Heart right ventricle (tissue), 16 donors: ENCODE measurements at places on chromosomes 2 and 18. TPM values are rescaled to one million over a fixed set of nuclear protein-coding genes. Genes with fewer than 3 reads are reported as not detected.
A peak's percentile ranks its signal among the peaks of the same experiment; 100 is the strongest.

GRCh38 chr18:53191634-53192033, 851.6 kb downstream of the DCC start:
- no peak for DNase-seq

DNA sequence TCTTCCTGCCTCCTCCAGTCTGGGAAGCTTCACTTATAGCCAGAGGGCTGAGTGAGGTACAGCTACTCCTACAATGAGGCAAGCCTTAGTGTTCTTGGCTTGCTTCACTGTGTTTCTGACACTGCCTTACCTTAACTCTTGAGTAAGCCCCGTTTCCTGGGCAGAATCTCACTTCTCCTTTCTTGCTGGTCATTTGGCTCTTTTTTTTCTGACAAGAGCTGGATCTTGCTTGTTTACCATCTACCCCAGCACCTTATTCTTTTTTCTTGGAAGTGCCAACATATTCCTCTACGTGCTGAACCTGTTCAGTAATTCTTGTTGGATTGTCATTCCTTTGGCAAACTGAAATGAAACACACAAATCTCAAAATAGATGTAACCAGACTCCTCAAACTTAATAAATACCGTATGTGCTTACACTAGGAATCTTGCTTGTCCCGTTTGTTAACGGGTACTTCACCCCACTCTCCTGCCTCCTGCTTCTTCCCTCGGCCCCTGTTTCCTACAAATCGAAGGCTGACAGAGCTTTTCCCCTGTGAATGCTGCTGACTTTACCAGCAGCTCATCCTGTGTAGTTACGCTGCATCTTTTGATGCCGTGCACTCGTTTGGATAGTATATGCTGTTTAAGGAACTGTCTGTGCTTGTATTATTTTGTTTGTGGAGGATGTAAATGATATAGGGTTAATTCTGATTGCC, 132.2 kb downstream of the FMNL2 start:
- DNase-seq: no peak

- no peak for DNase-seq
Observed at GRCh38 chr2:120103723-120104467, 91.0 kb downstream of the EPB41L5 start.

- DNase-seq: no peak
Observed at GRCh38 chr2:199261239-199261638, 196.5 kb downstream of the SATB2 start.

GRCh38 chr2:98598781-98599428, 9.4 kb downstream of the COA5 start:
- no peak for DNase-seq

GRCh38 chr18:14925281-14925709, 177.3 kb downstream of the ANKRD30B start:
- DNase-seq: no peak

DNA sequence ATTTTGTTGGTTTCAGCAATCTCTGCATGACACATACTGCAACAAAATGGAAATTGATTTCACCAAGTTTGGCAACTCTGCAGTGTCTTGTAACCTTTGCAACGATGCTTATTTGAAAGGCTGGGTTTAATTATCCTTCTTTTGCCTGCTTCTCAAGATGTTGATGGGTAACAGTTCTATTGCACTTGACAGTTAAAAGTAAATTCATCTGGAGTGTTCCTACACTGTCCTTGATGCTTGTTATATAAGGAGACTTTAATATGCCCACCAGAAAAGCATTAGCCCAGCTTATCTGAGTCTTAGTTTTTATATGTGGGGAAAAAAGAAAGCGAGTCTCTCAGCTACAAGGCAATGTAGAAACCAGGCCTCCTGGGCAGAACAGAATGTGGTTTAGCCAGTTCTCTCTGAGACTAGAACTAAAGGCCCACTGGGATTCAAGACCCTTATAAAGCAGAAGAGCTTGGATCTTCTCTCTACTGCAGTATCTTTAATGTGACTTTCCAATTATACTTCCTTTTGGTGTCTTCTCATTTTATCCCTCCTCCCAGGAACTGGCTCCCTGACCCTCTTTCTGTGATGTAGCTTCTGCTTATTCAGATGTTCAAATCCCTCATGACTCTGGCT, 106.8 kb upstream of the LYPD6 start:
- no peak for DNase-seq

- DNase-seq: no peak
Observed at GRCh38 chr2:105307550-105307949, 22.0 kb downstream of the TGFBRAP1 start.

DNA sequence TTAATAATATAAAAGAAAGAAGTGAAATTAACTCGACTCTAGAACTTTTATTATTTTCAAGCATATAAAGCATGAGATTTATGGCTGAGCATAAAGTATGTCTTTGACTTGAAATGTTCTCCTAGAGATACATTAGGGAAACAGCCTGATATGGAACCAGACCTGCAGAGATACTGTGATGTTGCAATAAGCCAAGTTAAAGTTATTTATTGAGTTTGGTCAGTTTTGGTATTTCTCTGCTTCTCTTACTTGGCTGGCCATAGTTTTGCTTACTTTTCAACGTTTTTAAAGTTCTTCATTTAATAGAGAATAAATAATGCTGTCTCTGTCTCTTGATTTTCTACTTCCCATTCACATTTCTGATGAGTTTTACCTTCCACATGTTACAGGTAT, 76.0 kb downstream of the GFPT1 start:
- no peak for DNase-seq

GRCh38 chr2:72859831-72860262, 27.4 kb upstream of the SPR start:
- peak; percentile 55 for DNase-seq

GRCh38 chr18:48806551-48807261, 144.1 kb downstream of the SMAD7 start:
- no peak for DNase-seq

GRCh38 chr2:188845692-188846091, 128.5 kb upstream of the COL3A1 start:
- no peak for DNase-seq

- no peak for DNase-seq
Observed at GRCh38 chr2:3219536-3219935, 158.1 kb downstream of the EIPR1 start.

- DNase-seq: no peak
Observed at GRCh38 chr2:238079874-238080327, 19.1 kb downstream of the SCLY start.

DNA sequence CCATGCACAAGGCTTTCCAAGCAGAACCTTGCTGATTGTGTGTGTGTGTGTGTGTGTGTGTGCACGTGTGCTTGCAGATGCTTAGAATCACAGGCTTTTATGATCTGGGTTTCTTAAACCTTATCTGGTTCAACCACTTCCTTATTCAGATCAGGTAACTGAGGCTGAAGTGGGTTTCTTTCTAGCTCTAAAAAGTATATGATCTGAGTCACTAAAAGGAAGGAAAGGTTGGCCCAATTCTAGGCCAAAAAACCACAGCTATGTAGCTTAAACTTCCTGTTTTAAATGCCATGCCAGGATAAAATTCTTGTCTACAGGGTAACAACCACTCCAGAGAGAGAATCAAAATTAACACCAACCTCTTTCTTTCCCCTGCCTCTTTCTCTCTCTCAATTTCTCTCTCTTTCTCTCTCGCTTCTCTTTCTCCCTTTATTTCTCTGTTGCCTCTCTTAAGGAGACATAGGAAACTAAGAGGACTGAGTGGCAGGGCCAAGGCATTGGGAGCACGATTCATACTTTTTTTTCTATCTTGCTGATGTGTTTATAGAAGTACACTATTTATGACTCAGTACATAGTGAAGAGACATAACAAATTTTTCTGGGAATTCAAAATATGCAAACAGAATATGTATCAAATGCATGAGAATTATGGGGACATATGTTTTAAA, 140.3 kb downstream of the TRIB2 start:
- DNase-seq: no peak

DNA sequence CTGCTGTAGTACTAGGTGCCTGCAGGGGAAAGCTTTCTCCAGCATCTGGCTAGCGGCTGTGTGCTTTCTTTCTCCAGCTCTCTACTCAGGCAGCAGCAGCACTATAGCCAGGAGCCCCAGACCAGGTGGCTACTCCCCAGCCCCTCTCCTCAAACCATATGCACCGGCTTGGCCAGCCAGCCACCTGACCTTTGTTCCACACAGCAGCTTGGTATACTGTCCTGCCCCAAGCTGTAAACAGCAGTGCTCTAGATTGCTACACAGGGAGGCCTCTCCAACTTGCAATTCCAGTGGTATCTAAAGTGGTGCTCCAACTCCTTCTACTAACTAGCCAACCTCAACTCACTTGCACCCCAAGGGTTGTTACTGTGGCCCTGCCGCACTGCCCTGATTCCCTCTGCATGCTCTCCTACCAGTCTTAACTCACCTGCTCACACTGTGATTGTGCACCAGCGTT, 19.6 kb downstream of the LDAH start:
- no peak for DNase-seq

- no peak for DNase-seq
Observed at GRCh38 chr2:68196120-68196716, 38.5 kb downstream of the PNO1 start.

- DNase-seq: no peak
Observed at GRCh38 chr18:66160007-66160406, 409.2 kb downstream of the CDH7 start.

GRCh38 chr18:42039396-42039795, 84.4 kb downstream of the PIK3C3 start:
- DNase-seq: no peak

DNA sequence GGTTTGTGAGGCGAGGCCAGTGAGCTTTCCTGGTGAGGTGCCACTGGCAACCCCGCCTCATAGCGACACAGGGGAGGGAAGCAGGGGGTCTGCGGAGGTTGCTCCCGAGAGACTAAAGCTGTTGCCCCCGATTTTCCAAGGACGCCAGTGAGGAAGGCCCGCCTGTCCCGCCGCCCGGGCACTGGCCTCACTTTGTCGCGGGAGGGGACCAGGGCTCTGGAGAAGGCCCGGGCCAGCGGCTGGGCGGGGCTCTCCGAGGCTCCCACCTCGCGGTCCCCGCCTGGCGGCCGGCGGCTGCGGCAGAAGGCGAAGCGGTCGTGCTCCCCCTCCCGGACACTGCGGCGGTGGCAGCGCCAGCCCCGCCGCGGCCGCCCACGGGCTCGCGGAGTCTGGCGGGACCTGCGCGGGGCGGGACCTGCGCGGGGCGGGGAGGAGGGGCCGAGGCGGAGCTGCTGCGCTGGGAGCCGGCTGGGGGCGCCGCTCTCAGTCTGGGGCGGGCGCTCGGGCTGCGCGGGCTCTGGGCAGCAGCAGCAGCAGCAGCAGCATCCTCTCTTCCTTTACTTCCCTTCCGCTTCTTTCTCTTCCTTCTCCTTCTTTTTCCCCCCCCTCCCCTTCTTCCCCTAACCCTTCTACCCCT, at the start of gene MAP2:
Gene MAP2 (plus strand): TSS at position 486 of the 637 bp plus-strand sequence. CDS start 229,124 bp downstream, outside the sequence.
- DNase-seq: peak; percentile 89

DNA sequence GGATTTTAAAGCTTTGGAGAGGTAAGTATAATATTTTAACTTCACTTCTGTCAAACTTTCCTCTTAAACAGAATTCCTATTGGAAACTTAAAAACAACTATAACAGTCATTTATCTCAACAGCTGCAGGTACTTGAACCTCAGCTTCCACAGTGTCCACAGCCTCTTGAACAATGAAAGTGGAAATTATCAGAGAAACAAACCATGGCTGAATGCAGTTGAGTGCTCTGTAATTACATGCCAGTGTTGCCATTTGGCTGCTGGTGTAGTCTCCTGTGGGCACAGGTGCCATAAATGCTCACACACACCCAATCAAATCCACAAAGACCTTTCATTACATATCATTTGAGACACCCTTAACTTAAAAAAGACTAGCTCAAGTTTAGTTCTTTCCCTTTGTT, 125.1 kb downstream of the CPS1 start:
- DNase-seq: no peak

- no peak for DNase-seq
Observed at GRCh38 chr18:70808481-70809056, 519.7 kb downstream of the SOCS6 start.

DNA sequence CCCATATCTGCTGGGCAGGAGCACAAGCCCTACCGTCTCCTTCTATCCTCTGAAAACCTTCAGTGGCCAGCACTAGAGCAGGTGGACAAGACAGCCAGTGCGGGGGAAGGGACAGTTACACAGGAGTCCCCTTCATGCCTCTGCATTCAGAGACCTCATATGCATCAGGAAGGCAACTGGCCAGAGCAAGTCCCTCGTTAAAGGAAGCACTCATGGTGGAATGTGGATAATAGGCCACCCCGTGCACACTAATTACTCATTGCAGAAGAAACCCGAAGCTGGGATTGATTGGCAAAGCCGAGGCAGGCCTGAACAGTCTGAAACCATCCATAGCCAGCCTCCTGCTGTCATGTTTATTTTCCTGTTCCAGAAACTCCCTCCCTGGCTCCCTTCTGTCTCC, 11.2 kb downstream of the KIAA2012 start:
- no peak for DNase-seq

DNA sequence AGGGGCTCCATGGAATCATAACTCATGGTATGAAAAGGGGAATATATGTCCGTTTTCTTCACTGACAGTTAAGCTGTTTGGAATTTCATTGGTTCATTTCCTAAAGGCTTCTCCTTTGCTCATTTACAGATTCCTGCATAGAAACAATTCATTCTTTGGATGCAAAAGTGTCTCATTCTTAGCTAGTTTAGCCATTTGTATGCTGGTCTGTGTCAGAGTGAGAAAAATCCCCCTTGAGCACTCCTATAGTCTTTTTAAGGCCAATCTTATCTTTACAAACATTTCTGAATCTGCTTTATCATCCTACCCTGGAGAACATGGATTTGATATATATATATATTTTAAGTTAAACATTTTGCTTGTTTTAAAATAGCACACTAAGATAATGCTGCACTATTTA, 1260.9 kb upstream of the NRXN1 start:
- DNase-seq: no peak

DNA sequence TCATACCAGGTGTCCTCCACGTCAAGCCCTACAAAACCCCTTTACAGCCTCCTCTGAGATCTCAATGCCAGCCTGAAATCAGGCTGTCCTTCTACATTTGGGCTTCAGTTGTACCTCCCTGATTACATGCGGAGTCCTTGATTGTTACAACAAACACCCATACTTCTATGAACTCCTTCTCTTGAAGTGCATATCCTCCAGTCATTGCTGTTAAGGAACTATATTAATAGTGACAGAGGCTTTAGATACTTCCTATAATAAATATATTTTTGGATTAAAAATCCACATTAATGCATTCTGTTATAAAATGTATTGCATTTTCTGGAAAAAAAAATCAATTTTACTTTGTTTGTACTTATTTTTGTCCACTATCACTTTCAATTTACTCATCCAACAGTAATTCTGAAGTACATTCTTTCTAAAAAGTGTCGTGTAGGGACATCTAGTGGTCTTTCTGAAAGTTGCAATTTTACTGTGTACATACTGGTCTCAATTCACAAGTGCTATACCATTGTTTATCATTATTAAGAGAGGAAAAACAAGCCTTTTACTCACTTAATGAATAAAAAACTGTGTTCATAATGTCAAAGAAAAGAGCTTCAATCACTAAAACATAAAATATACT, 316.4 kb downstream of the DSEL start:
- DNase-seq: no peak

GRCh38 chr2:159201360-159202063, 85.0 kb downstream of the WDSUB1 start:
- no peak for DNase-seq

- no peak for DNase-seq
Observed at GRCh38 chr2:205660521-205661124, 21.7 kb upstream of the NRP2 start.

TUBA3E gene
- 49.7 TPM for total RNA-seq

STK36 gene
- total RNA-seq: 4.5 TPM

COBLL1 gene
- total RNA-seq: 20.5 TPM

NOL4 gene
- 0.41 TPM for total RNA-seq

HOXD3 gene
- total RNA-seq: 0.28 TPM

MOGAT1 gene
- not detected for total RNA-seq

LRRC30 gene
- total RNA-seq: not detected

PARD3B gene
- total RNA-seq: 12.4 TPM

DOK6 gene
- 11.8 TPM for total RNA-seq

LIMS4 gene
- 5.5 TPM for total RNA-seq

GAL3ST2 gene
- total RNA-seq: not detected

COPS8 gene
- 87.8 TPM for total RNA-seq

BUB1 gene
- 4.5 TPM for total RNA-seq
